ENCODE measurements at places on chromosomes 2 and 18.

GRCh38 chr18:77127769-77128671, 4.6 kb downstream of the MBP start:
- DNase-seq: peak; percentile 67

GRCh38 chr2:43158259-43158880, 68.0 kb downstream of the ZFP36L2 start:
- DNase-seq: peak; percentile 87

GRCh38 chr2:232218778-232219495, 159.6 kb upstream of the ALPP start:
- DNase-seq: no peak

GRCh38 chr2:196839574-196839973, 30.4 kb upstream of the C2orf66 start:
- DNase-seq: no peak

DNA sequence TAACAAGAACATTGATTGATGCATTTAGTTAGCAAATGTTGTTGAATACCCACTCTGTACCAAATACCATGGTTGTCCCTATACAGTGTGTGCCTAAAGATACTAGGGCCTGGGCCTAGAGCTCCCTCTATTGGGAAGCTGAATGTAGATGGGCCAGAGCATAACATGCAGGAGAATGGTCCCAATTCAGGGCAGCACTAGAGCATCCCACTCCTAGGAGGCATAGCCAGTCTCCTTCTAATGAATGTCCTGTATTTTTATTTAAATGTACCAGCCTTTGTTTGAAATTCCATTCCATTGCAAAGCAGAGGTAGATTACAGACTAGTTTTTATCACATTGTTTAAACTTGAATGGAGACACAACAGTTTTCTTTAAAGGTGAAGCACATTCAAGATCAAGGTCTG, 90.6 kb downstream of the FEZ2 start:
- DNase-seq: peak; percentile 57
